Suprapubic skin (tissue), 4 donors: ENCODE measurements at places on chromosomes 2 and 18. TPM values are rescaled to one million over a fixed set of nuclear protein-coding genes. Genes with fewer than 3 reads are reported as not detected.

DNA sequence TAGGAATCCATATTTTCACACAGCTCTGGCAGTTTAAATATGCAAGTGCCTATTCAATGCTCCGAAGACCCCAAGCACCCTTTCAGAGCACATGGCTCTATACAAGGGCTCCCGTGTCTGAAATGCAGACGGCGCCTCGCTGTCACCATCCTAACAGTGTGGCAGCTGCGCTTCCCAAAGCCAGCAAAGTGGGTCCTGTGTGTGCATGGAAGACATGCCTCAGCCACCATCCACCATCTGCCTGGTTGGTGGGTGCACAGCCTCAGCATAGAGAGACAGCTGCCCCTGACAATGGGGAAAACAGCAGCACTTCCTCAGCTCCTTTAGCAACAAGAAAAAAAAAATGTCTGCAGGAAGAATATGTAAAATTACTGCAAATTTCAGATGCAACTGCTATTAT lies 218.1 kb downstream of the SP3 start:
- no peak overlapping the region for H3K4me3 ChIP-seq
- DNase-seq = no peak
- no peak overlapping the region for H3K27ac ChIP-seq
- no peaks in the 10 kb centered on the region for H3K36me3 ChIP-seq
- H3K4me1 ChIP-seq = no peaks in the 10 kb centered on the region

- no peaks in the 10 kb centered on the region for H3K27me3 ChIP-seq
- H3K4me3 ChIP-seq = no peak overlapping the region
- DNase-seq = no peak
- H3K4me1 ChIP-seq = no peaks in the 10 kb centered on the region
- H3K36me3 ChIP-seq = no peaks in the 10 kb centered on the region
- no peak overlapping the region for H3K27ac ChIP-seq
Measured at GRCh38 chr18:54117853-54118773, 106.4 kb downstream of the MBD2 start.

GRCh38 chr2:223865907-223866508 lies 28.6 kb upstream of the AP1S3 start:
- no peak for DNase-seq
- no peaks in the 10 kb centered on the region for H3K27me3 ChIP-seq
- H3K4me3 ChIP-seq = no peak overlapping the region
- no peaks in the 10 kb centered on the region for H3K4me1 ChIP-seq

DNA sequence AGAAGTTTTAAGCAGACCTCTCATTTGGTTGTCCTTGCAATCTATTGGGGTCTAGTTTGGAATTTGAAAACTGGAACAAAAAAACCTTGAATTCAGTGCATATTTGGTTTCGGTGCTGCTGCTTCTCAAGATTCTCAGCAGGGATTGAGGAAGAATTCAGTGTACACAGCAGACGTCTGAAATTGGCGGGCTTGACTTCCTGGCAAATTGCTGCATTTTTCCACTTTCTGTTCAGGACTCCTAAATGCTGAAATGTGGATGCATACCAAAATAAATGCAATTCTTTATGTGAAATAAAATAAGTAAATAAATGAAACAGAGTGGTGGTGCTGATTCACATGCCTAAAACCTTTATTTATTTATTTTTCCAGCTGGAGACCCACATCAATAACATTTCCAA lies 332.4 kb upstream of the KYNU start:
- H3K27ac ChIP-seq = no peak overlapping the region
- no peak for DNase-seq
- no peaks in the 10 kb centered on the region for H3K36me3 ChIP-seq
- no peaks in the 10 kb centered on the region for H3K4me1 ChIP-seq

DNA sequence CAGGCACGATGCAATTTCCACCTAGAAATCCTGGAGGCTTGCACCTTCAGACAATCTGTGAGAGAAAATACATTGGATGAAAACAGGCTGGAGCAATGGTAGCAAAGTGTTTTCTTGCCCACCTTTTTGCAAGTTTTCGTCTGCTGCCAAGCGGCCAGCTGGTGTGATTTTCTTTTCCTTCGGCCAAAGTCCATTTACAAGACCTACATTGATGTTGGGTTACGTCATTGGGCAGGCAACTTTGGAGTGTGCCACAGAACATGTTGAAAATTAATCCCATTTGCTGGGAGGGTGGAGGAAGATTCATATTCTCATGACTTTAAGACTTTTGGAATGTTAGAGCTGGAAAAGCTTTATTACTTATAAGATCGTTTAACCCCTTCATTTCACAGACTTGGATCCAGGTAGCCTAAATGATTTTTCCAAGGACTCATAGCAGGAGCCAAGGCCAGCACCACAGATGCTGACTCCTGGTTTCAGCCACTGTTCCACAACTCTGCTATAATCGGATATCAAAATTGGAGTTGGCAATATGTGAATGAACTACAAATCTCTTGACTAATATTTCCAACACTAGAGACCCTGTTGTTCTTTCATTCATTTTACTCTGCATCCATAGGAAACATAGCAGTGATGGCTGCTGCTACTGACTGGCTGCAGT lies 352.1 kb downstream of the RND3 start:
- no peaks in the 10 kb centered on the region for H3K27me3 ChIP-seq
- no peak for DNase-seq
- H3K4me1 ChIP-seq = peaks cover 24% of the 10 kb centered on the region
- no peaks in the 10 kb centered on the region for H3K36me3 ChIP-seq
- H3K4me3 ChIP-seq = no peak overlapping the region

- H3K4me1 ChIP-seq = peaks cover 12% of the 10 kb centered on the region
- H3K4me3 ChIP-seq = no peak overlapping the region
- H3K27me3 ChIP-seq = peaks cover 4% of the 10 kb centered on the region
- DNase-seq = no peak
- H3K27ac ChIP-seq = no peak overlapping the region
Measured at GRCh38 chr2:112724591-112725525, 4.0 kb downstream of the NT5DC4 start.

The TMEM247 gene
- total RNA-seq = not detected

DNA sequence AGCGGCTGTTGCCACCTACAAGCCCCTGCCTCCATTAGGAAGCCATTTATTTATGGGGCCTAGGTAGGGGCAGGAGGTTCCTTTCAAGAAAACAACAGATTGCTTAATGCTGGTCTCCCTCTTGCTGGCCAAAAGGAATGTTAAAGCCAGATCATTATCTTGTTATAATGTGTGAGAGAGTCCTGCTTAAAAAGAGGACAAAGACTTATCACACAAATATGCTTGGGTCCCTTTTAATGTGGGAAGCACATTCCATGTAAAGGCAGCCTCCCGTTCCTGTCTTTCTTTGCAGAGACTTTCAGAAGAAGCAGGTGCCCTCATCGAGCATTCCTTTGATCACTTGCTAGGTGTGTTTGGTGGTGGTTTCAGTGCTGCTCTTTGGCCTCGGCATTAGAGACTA lies 76.4 kb downstream of the AGAP1 start:
- no peak for DNase-seq
- no peaks in the 10 kb centered on the region for H3K4me1 ChIP-seq
- no peaks in the 10 kb centered on the region for H3K36me3 ChIP-seq
- H3K27ac ChIP-seq = no peak overlapping the region

GRCh38 chr2:151886241-151886640 lies 58.0 kb upstream of the ARL5A start:
- no peak overlapping the region for H3K27ac ChIP-seq
- H3K36me3 ChIP-seq = peaks cover 3% of the 10 kb centered on the region
- H3K4me1 ChIP-seq = no peaks in the 10 kb centered on the region
- no peak overlapping the region for H3K4me3 ChIP-seq
- H3K27me3 ChIP-seq = no peaks in the 10 kb centered on the region

GRCh38 chr2:169225233-169225750 lies 137.0 kb downstream of the LRP2 start:
- H3K27ac ChIP-seq = no peak overlapping the region
- no peaks in the 10 kb centered on the region for H3K27me3 ChIP-seq
- H3K4me3 ChIP-seq = no peak overlapping the region
- no peaks in the 10 kb centered on the region for H3K36me3 ChIP-seq
- DNase-seq = no peak
- H3K4me1 ChIP-seq = no peaks in the 10 kb centered on the region

- peak; percentile 36 for DNase-seq
- no peaks in the 10 kb centered on the region for H3K27me3 ChIP-seq
- H3K4me3 ChIP-seq = no peak overlapping the region
Measured at GRCh38 chr2:85506768-85507181, 32.2 kb upstream of the MAT2A start.

The EFR3B gene
- total RNA-seq = 1.4 TPM

The LPIN1 gene
- total RNA-seq = 71.9 TPM

The GAL3ST2 gene
- not detected for total RNA-seq

DNA sequence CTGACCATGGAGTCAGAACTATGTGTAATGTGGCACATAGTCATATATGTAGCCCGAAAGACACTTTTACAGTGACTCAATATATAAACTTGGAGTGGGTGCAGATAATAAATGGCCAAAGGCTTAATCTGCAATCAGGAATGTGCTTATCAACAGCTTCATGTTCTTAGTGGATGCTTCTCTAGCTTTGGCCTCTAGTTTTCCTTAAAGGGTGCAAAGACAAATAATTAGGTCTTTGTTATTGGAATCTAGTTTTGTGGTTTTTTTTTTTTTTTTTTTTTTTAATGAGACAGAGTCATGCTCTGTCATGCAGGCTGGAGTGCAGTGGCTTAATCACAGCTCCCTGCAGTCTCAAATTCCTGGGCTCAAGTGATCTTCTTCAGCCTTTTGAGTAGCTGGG lies 625.6 kb downstream of the EPHA4 start:
- DNase-seq = no peak
- H3K4me3 ChIP-seq = no peak overlapping the region
- H3K27me3 ChIP-seq = no peaks in the 10 kb centered on the region
- no peaks in the 10 kb centered on the region for H3K36me3 ChIP-seq

The DTNA gene
- 15.9 TPM for total RNA-seq

The EMILIN2 gene
- 11.3 TPM for total RNA-seq

The GPBAR1 gene
- total RNA-seq = not detected

- peaks cover 74% of the 10 kb centered on the region for H3K36me3 ChIP-seq
- no peak overlapping the region for H3K27ac ChIP-seq
- H3K4me3 ChIP-seq = no peak overlapping the region
- H3K4me1 ChIP-seq = no peaks in the 10 kb centered on the region
- H3K27me3 ChIP-seq = no peaks in the 10 kb centered on the region
- no peak for DNase-seq
Measured at GRCh38 chr2:38856165-38856564, 19.6 kb downstream of the DHX57 start.

DNA sequence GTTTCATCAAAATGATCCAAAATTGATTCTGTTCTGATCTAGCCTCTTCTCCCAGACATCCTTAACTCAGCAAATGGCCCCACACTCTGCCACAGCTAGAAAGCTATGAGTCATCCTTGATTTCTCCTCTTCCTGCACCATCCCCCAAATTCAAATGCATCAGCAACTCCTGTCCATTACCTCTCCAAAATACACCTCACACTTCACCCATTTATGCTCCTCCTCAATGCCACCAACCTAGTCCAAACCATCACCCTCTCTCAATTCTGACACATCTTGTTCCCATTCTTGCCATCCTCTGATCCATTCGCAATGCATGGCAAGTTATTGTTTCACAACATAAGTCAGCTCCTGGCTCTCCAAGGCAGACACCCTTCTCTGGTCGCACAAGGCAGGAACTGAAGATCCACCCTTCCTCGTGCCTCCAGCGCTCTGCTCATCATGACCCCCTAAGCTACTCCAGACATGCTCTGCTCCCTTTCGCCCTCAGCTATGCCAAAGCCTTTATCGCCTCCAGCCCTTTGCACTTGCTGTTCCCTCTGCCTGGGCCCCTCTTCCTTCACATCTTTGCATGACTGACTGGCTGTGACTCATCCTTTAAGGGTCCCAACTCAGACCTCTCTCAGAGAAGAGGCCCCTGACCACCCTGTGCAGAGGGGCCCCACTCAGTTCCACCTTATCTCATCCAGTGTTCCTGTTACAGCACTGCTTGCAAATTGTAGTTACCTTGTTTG lies 83.6 kb downstream of the MREG start:
- no peak for DNase-seq
- no peaks in the 10 kb centered on the region for H3K27me3 ChIP-seq
- H3K36me3 ChIP-seq = no peaks in the 10 kb centered on the region
- H3K4me1 ChIP-seq = peaks cover 11% of the 10 kb centered on the region
- H3K27ac ChIP-seq = no peak overlapping the region

- H3K4me1 ChIP-seq = peaks cover 19% of the 10 kb centered on the region
- H3K4me3 ChIP-seq = no peak overlapping the region
- no peaks in the 10 kb centered on the region for H3K36me3 ChIP-seq
- H3K27ac ChIP-seq = peak overlapping the region; percentile 2
- DNase-seq = no peak
Measured at GRCh38 chr2:8412586-8412985, 269.3 kb upstream of the ID2 start.

The RAX gene
- total RNA-seq = 0.18 TPM

DNA sequence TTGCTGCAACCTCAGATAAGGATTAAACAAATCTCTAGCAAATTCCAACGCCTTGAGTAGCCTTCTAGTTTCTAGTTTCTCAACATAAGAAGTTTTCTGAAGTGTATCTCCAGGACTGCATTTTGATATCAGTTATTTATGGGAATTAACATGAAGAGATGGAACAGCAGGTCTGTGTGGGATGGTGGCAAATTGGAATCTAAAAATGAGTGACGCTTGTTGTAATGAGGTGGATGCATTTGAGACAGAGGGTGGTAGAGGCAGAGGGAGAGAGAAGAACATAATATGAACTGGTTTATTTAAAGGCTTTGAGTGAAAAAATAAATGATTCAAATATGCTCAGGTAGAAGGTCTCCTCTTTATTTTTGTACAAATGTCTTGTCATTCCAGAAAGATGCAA lies 446.8 kb upstream of the GCFC2 start:
- H3K4me1 ChIP-seq = no peaks in the 10 kb centered on the region
- H3K4me3 ChIP-seq = no peak overlapping the region
- H3K36me3 ChIP-seq = no peaks in the 10 kb centered on the region

The MYL12B gene
- total RNA-seq = 182 TPM

- H3K36me3 ChIP-seq = no peaks in the 10 kb centered on the region
- DNase-seq = peak; percentile 61
- peaks cover 8% of the 10 kb centered on the region for H3K4me1 ChIP-seq
- no peaks in the 10 kb centered on the region for H3K27me3 ChIP-seq
- H3K4me3 ChIP-seq = no peak overlapping the region
- no peak overlapping the region for H3K27ac ChIP-seq
Measured at GRCh38 chr2:230984393-230985220, 11.3 kb upstream of the SPATA3 start.

- no peak for DNase-seq
- H3K4me3 ChIP-seq = no peak overlapping the region
- no peak overlapping the region for H3K27ac ChIP-seq
- H3K36me3 ChIP-seq = no peaks in the 10 kb centered on the region
- H3K27me3 ChIP-seq = no peaks in the 10 kb centered on the region
Measured at GRCh38 chr2:32752205-32752604, 124.4 kb downstream of the TTC27 start.

The ASPRV1 gene
- 805 TPM for total RNA-seq

DNA sequence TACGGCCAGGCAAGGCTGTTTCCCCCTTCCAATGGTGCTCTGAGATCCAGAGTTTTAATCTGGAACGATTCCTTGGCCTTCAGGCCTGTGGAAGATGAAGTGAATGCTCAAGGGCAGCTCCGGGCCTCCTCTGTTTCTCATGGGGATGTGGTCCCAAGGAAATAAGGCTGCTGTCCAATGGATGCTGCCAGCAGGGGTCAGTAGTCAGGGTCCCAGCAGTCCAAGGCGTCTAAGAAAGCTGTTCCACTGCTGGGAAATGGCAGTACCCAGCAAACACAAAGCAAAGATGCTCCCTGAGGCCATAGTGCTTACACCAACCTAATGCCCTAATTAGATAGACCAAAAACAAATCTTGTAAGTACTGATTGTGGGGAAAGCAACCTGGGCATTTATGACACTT lies 12.5 kb downstream of the NMS start:
- H3K4me1 ChIP-seq = no peaks in the 10 kb centered on the region
- peaks cover 2% of the 10 kb centered on the region for H3K27me3 ChIP-seq
- H3K4me3 ChIP-seq = no peak overlapping the region
- H3K27ac ChIP-seq = no peak overlapping the region
- no peaks in the 10 kb centered on the region for H3K36me3 ChIP-seq
- no peak for DNase-seq
